ENCODE measurements at places on chromosomes 3 and 15.
A peak's percentile ranks its signal among the peaks of the same experiment; 100 is the strongest.

- no peak for DNase-seq
These were observed 104.3 kb downstream of the PPM1L start for GRCh38 chr3:160860346-160860745.

DNA sequence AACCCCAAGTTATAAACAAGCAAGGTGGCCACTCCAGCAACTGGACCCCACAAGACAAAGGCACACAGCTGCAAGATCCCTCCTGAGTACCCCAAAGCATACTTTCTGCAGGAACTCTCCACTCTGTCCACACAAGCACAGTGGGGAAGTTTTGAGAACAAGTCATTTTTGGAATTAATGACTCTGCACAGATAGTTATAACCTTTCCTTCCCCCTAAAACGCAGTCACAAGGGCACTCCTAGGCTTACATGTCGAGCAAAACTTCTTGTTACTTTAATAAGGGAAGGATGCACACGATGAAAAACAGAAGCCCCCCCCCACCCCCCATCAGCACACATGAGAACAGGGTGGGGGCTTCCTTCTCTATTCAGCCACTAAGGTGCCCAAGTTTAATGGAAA is 1.2 kb downstream of the STIMATE start:
- DNase-seq: no peak

DNA sequence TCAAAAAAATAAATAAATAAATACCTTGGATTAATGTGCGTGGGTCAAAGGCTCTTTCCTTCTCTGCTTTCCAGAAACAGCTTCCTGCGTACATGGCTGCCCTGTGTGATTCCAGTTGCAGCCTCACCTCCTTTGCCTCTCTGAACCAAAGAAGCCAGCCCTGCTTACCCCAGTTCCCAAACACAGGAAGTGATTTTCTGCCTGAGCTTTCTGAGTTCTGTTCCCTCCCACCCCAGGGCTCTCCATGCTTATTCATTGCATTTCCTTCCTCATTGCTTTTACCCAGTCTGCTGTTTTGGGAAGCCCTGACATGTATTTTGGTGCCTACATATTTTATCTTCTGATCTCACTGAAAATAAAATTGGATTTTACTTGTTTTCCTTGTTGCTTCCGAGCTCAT is 15.4 kb downstream of the ZSCAN2 start:
- no peak for DNase-seq

DNA sequence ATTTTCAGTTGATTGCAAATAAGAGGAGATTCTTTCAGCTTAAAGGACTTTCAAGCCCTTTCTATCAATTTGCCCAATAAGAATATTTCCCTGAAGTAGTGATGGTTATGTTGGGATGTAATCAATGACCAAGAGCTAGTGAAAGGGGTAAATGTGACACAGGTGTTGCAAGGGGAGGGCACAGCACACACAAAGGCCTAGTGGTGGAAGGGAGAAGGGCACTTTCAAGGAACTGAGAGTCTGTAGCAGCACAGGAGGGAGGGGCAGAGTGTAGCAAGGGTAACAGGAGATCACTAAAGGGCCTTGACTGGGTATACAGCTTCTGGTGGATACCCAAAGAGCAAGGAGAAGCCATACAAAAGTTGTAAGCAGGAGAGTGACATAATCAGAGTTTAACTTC is 217.8 kb upstream of the ARHGEF26 start:
- no peak for DNase-seq

GRCh38 chr3:134473868-134474546 is 11.8 kb downstream of the ANAPC13 start:
- peak; percentile 83 for DNase-seq

DNA sequence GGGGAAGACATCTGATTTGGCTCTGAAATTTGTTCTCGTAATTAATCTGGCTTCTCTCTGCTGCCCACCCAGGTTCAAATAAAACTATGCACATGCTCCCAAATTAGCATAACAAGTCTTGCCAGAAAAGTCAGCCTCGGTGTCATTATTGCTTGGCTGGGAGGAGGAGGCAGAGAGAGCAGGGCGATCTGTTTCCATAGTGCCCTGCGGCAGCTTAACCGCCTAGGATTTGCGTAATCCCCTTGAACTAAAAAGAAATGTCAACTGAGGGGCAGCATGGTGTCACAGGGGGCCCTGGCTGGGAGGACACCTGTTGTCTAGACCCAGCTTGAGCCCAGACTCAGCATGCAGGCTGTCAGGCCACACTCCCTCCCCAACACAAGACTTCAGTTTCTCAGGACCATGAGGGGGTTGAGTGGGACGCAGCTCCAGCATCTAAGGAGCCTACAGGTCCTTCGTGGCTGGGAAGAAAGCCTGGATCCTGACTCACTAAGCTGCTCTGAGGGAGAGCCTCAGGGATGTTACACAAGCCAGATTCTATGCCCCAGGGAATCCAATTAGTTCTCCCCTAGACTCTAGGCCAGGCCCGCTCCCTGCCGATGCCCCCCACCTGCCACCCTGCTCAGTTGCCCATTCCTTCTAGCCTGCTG is 17.3 kb downstream of the MRPS11 start:
- DNase-seq: no peak

DNA sequence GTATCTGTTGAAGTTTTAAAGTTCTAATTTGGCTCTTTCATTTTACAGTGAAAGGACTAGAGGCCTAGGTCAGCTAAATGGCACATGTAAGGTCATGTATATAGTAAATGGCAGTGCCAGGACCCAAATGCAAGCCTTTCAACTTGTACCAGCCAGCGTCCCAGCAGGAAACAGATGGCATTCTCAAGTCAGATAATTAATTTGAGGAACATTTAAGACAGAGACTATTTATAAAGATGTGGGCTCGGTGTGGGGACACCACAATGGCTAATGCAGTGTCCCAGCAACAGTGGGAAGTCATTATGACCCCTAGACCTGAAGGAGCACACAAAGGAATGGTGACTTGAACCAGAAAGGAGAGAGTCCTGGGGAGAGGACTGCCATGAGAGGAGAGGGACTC is 6.1 kb downstream of the MINDY4B start:
- DNase-seq: no peak

- no peak for DNase-seq
These were observed 125.4 kb downstream of the FMN1 start for GRCh38 chr15:33069161-33069560.

- DNase-seq: no peak
These were observed 55.7 kb upstream of the SMAD6 start for GRCh38 chr15:66646308-66646707.

Measured in ovary (tissue), 10 donors.